ENCODE measurements at places on chromosomes 13 and 19.

GRCh38 chr13:97328222-97328790, 105.7 kb upstream of the RAP2A start:
- DNase-seq = no peak

DNA sequence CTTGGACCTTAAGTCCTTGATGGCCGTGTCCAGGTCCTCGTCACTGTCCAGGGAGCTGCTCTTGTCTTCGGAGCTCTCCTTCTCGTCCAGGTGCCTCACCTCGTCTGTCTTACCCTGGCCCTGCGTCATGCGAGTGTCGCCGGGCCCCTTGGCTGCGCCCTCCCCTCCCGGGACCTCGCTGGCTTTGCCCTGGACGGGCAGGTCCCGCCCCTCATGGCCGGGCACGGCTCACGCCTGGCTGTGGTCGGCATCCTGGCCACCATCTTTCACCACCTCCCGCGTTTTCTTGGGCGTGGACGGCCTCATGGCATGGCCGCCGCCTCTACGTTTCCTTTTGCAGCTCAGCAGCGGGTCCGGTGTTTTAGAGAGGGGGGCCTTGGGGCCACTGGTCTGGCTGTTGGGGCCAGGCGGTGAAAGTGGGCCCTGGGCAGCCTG, 14.8 kb downstream of the RB1 start:
- no peak for DNase-seq

DNA sequence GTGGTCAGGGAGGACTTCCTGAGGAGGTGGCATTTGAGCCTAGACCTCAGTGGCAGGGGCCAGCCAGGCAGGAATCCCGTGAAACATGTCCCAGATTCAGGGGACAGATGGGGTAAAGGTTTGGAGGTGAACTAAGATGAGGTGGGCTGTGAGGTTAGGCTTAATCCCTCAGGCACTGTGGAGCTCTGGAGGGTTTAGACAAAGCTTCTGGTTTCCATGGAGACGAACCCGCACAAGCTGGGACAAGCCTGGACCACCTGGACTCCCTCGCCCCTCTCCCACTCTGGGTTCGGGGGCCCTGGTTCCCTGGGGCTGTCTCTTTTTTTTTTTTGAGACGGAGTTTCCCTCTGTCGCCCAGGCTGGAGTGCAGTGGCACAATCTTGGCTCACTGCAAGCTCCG, 15.7 kb downstream of the TJP3 start:
- DNase-seq = no peak

DNA sequence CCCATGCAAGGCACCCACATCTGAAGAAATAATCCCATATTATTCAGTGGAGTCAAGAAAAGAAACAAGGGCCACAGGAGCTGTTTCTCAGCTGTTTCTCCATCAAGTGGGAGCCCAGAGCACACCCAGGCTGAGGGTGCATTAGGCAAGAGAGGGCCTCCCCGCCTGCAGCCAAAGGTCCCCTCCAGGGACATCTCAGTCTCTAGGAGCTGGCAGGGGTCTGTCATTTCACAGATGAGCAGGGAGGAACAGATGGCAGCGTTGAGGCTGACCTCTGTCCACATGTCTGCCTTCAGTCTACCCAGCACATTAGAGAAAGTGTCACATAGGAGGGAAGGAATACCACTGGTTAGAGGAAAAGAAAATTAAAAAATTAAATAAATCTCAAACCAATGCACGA, 157.7 kb downstream of the ZNF536 start:
- DNase-seq = no peak

GRCh38 chr13:82664183-82664582, 1218.1 kb downstream of the SLITRK1 start:
- DNase-seq = no peak

DNA sequence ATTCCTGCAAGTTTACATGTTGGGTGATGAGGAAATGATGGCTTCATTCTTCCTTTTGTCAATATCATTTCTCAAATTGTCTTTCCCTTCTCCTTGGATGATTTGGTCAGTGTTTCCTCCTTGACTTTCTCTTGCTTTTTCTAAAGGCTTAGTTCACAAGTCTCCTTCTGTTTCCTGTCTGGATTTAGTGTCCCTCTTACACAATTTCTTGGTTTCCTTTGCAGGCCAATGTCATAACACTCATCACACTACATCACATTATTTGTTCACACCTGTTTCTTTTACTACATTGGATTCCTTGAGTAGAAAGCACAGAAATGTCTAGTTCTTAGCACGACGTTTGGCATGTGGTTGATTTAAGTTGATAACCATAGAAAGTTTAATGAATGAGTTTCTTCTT, 490.7 kb downstream of the TDRD3 start:
- no peak for DNase-seq

- DNase-seq = no peak
Observed at GRCh38 chr19:14030997-14031718, 404 bp upstream of the IL27RA start.

DNA sequence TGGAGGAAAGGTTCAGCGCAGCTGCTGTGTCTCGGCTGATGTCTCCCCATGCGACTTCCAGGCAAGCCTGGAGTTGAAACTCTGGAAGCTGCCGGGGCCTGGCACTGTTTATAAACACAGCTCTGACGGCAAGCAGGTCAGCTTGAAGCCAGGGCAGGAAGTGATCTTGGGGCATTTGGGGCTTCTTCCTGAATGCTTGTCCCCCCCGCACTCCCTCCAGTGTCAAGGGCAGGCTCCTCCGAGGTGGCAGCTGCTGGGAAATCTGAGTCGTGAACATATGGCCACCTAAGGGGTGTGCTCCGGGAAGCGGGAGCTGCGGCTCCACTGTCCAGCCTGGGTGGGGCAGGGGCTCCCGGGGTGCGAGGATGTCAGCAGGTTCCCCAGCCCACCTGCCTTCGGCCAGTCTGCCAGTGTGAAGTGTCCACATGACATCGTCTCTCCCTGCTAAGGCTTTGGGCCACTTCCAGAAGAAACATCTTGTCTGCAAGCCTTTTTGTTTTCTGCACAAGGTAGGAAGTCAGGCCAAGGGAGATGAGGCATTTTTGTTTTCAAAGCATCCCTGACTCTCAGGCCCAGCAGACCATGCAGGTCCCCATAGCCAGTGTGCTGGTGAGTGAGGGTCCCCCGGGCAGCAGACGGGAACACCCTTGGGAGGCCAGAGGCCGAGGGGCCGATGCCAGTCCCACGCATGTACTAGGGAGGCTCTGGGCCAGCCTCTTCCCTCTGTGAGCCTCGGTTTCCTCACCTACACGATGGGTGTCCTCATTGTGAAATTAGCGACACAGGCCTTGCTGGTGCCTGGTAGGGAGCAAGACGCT, 2.7 kb downstream of the PIAS4 start:
- no peak for DNase-seq

DNA sequence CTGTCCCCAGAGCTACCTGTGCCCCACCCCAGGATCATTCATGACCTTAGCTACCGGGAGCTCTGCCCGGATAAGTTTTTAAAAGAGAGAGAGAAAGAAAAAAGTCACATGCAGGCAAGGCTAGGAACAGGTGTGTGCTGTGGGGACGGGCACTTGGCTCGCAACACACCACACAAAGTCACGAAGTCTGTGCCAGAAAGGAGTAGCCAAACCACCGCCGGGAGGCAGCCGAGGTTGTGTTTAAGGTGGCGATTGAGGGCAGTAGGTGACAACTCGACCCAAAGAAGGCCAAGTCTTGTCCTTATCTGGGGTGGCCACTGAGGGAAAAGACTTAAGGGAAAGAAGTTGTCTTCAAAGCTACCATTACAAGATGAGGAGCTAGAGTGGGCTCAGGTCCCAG, 4.6 kb upstream of the TSHZ3 start:
- no peak for DNase-seq

DNA sequence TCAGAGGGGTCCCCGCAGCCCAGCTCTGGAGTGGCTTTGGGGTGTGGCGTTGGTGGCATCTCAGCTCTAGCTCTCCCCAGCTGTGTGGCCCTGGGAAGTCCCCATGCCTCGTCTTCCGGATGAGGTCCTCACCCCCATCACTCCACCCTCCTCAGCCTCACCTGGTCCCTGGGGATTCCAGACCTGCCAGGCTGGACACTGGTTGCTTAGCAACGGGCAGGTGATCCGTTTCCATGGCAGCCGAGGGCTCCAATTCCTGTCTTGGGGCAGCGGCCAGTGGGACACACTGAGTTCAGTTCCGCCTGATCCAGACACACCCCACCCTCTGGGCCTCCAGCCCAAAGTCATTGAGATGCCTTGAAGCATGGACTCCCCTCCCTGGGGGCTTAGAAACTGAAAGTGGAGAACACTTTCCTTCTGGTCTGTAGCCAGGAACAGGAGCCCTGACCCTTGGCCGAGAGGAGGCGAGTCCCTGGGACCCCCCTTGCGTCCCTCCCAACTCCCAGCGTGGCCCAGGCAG, 7.7 kb upstream of the MISP start:
- no peak for DNase-seq

- no peak for DNase-seq
Observed at GRCh38 chr13:34810996-34811395, 131.1 kb upstream of the NBEA start.

- no peak for DNase-seq
Observed at GRCh38 chr19:38666663-38667511, 19.4 kb downstream of the ACTN4 start.

DNA sequence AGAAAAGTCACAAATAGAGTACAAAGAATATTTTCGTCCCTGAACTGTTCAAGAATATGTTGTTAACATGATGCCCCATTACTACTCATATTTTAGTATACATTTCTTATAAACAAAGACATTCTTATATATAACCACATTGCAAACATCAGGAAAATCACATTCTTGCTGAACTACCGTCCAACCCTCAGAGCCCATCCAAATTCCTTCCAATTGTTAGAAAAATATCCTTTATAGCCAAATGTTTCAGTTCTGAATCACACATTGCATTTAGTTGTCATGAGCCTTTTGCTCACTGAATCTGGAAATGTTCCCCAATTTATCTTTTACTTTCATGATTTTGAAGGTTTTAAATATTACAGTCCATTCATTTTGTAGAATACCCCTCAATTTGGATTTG, 467.8 kb upstream of the ARGLU1 start:
- no peak for DNase-seq
